ENCODE measurements at places on chromosomes 7 and 10. TPM values are rescaled to one million over a fixed set of nuclear protein-coding genes. Genes with fewer than 3 reads are reported as not detected.

DNA sequence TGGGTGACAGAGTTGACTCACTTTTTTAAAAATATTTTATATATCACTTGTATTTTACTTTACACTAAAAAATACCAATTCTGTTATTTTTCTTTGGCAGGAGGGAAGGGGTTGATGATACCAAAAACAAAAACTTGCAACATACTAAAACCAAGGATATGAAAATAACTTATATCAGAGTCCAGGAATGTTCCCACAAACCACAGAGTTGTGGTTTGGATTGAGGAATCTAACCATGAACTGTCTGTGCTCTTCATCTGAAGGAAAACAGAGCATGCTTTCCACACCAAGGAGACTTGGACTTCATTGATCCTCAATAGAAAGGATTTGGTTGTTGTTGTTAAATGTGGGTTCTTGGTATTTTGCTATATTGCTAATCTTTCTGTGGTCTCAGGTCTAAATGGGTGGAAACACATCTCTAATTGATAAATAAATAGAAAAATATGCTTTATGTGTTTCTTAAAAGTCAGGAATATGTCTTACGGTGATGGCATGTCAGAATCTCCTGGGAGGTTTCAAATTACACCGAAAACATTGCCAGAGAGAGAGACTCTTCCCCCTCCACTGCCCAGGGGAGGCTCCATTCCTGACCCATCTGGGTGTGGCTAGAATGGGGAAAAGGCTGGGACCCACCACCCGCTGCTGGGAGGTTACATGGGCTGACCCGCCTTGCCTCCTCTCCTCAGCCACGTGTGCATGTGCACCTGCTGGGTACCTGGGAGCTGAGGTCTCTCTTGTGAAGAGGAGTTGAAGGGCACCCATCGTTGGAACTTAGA is 46.9 kb upstream of the STK17A start:
- DNase-seq: no peak

The SHOC2 gene
- 14.2 TPM for total RNA-seq

The HOXA4 gene
- not detected for total RNA-seq

- DNase-seq: peak; percentile 69
Observed at GRCh38 chr7:131106681-131107336, 220.9 kb upstream of the MKLN1 start.

The FGL2 gene
- not detected for total RNA-seq

The OPN1SW gene
- not detected for total RNA-seq

- DNase-seq: no peak
Observed at GRCh38 chr10:84267503-84268126, 22.8 kb downstream of the RGR start.

The ZNF488 gene
- not detected for total RNA-seq

The ITPRID1 gene
- not detected for total RNA-seq

GRCh38 chr10:1944487-1944886 is 207.2 kb upstream of the ADARB2 start:
- no peak for DNase-seq

GRCh38 chr10:119803264-119803663 is 69.4 kb downstream of the MCMBP start:
- no peak for DNase-seq

The GRK5 gene
- 5.0 TPM for total RNA-seq

The NKX1-2 gene
- total RNA-seq: 0.06 TPM

DNA sequence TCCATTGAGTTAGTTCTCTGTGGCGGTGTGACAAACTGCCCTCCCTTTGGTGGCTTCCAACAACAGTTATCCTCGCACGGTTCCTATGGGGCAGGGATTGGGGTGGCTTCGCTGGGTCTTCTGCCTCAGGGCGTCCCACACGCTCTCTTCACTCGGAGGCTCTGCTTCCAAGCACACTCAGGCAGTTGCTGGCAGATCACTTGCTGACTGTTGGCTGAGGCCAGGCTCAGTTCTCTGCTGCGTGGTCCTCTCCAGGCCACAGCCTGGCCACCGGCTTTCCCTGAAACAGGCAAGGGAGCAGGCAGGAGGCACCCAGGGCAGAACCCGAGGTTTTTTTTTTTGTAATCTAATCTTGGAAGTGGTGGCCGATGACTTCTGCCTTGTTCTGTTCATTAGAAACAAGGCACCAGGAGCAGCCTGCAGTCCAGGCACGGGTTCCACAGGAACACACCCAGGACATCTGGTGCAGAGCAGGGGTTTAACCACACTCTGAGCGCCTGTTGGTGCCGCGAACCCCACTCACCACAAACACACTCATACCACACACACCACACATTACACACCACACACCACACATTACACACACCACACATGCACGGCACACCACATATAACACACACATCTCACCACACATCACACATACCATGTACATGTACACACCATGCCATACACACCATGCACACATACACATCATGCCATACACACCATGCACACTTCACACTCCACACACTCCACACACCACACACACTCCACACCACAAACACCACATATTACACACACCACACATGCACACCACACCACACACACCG is 112.2 kb downstream of the PTPN20 start:
- no peak for DNase-seq

DNA sequence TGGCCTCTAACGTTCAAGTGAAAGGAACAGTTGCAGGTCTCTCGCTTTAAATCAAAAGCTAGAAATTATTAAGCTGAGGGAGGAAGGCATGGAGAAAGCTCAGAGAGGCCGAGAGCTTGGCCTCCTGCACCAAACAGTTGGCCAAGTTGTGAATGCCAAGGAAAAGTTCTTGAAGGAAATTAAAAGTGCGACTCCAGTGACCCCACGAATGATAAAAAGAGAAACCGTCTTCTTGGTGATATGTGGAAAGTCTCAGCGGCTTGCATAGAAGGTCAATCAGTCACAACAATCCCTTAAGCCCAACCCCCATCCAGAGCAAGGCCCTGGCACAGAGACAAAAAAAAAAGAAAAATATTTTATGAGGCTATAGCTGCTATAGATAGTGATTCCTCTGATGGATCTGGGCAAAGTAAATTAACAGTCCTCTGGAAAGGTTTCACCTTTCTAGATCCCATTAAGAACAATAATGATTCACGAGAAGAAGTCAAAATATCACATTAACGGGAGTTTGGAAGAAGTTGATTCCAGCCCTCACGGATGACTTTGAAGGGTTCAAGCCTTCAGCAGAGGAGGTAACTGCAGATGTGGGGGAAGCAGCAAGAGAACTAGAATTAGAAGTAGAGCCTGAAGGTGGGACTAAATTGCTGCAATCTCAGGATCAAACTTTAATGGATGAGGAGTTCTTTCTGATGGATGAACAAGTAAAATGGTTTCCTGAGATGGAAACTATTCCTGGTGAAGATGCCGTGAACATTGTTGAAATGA is 42.5 kb upstream of the INPP5A start:
- DNase-seq: no peak

DNA sequence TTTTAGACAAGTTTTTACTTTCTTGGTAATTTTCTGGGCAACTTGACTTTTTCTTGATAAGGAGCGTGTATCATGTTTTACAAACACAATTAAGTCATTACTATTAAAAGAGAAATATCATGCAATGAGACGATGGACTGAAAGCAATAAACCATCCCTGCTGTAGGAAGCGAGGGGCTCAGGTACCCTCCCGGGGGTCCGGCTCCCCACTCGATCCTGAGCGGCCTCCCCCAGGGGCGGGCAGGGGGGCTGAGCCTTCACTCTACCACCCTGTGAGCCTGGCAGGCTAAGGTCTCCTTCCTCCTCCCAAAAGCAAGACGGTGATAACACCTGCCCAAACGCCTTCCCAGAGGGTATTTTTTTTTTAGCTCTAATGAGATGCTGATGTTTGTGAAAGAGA is 51.8 kb upstream of the ADGRA1 start:
- no peak for DNase-seq

DNA sequence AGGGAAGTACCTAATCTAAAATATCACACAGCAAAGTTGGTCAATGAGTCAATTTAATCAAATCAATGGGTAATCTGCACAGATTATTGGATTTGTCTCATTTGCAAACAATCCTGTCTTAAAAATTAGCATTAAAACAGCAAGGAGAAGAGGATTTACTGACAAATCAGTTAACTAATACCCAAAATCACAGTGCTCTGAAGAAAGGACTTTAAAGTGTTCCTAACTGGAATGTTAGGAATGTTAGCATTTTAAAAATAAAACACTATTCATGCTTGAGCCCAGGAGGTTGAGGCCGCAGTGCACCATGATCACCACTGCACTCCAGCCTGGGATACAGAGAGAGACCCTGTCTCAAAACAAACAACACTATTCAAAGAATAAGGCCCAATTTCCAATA is 83.1 kb downstream of the CHCHD3 start:
- DNase-seq: no peak

- DNase-seq: no peak
Observed at GRCh38 chr7:42502022-42502421, 265.0 kb upstream of the GLI3 start.

The EPO gene
- not detected for total RNA-seq

The STEAP2 gene
- 0.80 TPM for total RNA-seq

GRCh38 chr10:110794808-110795207 is 76.9 kb upstream of the PDCD4 start:
- DNase-seq: peak; percentile 31

DNA sequence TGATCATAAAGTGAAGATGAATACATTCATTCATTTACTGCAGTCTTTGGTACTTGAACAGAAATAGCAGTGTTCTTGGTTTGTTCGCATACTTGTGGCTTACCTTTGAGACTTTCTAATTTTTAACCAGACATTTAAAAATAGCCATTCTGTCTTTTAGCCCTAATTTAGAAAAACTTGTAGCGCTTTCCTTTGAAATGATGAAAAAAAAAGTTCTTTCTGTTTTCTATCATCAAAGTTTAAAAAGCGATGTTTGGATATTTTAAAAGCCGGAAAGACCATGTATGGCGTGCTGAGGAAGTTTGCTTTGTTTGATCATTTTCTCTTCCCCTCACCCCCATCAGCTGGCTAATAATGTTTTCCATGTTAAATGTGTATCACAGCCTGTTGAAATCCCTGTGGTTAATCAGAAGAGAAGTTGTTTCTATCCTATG is 116.3 kb downstream of the CUX1 start:
- no peak for DNase-seq

DNA sequence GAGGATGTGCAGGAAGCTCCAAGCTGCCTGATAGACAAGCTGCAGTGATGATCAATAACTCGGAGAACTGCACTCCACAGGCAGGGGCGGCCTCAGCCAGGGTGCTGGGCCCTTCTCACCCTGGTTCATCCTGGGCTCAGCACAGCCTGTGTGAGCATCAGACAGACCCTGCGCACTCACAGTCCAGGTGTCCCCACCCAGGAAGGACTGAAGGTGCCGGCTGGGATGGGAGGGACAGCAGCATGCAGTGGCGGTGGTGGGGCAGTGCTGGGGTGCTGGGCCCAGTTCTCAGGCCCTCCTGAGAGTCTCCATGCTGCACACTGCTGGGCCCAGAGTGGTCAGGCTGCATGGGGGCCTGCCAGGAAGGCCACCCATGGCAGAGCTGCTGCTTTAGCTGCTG is 74.1 kb downstream of the ITIH5 start:
- no peak for DNase-seq

The LRRD1 gene
- total RNA-seq: not detected

The KCND2 gene
- total RNA-seq: not detected

All from G401 (cell line).